ENCODE measurements at places on chromosomes 7 and 10.
A peak's percentile ranks its signal among the peaks of the same experiment; 100 is the strongest.

- DNase-seq: no peak
These were observed 64.7 kb downstream of the DIP2C start for GRCh38 chr10:624605-625332.

DNA sequence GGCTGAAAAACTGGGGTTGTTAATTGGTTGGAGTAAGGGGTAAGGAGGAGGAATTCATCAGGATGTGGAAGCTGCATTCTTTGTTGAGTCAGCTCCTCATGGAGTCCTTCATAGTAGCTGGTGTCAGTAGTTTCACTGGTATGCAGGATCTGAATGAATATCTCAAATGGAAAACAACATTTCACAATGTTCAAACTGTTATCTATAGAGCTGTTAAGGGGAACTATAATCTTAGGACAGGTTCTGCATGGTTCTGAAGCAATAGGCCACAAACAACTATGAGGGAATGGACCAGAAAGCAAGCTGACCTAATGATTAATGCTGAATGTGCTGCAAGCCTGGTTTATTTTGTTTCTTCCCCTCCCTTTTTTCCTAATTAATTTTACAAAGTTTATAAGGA lies 225.8 kb downstream of the IPMK start:
- no peak for DNase-seq

DNA sequence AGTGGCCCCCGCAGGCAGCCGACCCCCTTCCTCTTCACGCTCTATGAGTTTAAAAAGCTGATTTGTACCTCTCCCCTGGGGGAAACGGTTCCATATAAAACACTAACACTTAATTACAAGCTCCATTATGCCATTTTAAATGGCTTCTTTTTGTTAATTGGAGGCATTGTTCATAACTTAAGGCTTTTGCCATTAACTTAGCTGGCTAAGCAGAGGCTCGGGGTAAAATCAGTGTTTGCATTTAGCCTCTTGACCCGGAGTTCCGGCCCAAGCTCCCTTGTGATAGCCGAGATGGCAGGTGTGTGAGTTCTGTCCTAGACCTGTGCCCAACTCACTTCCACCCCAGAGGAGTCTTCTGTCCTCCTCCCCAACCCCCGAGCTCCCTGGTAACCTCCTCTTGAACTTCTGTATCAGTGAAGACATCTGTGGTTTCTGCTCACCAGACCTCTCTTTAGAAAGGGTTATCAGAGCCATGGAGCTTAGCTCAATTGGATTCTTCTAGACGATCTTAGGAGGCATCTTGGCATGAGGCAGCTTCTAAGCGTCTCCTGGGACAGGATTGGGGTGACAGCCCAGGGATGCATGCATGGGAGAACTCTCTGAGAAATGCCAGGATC lies 34.2 kb upstream of the SH2B2 start:
- no peak for DNase-seq

GRCh38 chr10:72765051-72765745 lies 73.3 kb downstream of the MCU start:
- DNase-seq: no peak

DNA sequence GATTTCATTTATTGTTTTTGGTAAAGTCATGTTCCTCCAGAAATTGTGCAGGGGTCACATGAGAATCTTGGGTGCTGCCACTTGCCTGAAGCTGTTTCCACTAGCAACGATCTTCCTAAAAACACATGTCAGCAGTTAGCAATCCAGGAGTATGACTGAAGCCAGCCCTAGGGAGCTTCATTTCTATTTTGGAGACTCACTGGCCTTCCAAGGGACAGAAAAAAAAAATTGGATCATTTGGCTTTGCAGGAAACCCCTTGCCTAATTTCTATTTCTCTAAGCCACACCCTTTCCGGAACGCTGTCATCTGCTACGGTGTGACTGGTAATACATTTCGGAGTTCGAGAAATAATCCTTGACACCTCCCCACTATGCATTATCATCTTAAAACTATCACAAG lies 204.7 kb downstream of the TAX1BP1 start:
- DNase-seq: no peak

- DNase-seq: peak; percentile 33
These were observed 96.2 kb upstream of the INSIG1 start for GRCh38 chr7:155201325-155202087.

- no peak for DNase-seq
These were observed 91.5 kb upstream of the EGR2 start for GRCh38 chr10:62907470-62908212.

DNA sequence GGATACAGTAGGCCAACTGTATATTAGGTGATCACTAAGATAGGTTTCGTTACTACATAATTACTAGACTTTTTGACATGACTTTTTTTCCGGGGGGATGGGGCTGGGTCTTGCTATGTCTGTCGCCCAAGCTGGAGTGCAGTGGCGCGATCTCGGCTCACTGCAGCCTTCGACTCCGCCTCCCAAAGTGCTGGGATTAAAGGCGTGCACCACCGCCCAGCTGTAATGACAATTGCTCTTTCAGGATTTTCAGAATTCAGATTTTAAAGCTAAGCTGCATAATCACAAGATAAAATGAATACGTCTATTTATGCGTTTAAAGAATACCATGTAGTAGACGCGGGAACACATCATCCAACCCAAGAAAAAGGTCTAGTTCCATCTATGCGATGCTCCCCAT lies 982 bp downstream of the IDI1 start:
- no peak for DNase-seq

DNA sequence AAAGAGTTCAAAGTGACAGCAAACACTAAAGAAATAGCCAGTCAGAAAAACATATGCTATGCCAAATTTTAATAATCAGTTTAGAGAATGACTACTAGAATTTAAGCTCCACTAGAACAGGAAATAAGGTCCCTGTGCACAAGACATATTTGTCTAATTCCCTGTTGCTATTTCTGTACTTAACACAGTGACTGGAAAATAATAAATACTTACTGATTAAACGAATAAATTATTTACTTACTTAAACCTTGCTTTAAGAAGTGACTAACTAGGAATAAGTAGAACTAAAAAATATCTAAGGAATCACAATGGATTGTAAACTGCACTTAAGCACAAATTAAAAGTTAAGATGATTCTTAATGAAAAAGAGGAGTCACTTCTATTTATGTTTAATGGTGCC lies 22.3 kb downstream of the NPS start:
- no peak for DNase-seq

- DNase-seq: no peak
These were observed 152.8 kb downstream of the TCERG1L start for GRCh38 chr10:131158695-131159094.

- no peak for DNase-seq
These were observed 8.0 kb downstream of the ZNF518A start for GRCh38 chr10:96138102-96138501.

- peak; percentile 92 for DNase-seq
These were observed at the start of gene FAS for GRCh38 chr10:88990384-88991160. TSS of gene FAS (plus strand) at chr10:88990798. CDS start at chr10:88990877, 79 bp downstream.

DNA sequence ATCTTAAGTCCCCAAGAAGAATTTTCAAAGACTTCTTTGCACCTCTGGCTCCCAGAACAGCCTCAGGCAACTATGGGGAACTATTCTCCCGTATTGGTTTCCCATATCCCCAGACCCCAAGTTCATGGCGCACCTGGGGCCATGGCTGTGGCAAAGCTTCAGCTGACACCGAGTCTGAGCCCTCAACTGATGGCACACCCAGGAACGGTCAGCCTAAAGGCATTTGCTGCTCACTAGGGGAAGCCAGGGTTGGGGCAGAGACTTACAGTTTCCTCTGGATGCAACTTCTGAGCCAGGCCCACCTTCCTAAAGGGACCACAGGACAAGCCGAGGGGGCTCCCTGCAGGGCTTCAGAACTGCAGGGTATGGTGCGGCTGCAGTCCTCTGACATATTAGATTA lies 13.7 kb upstream of the CPA1 start:
- no peak for DNase-seq
